ENCODE measurements at places on chromosomes 4 and X.

DNA sequence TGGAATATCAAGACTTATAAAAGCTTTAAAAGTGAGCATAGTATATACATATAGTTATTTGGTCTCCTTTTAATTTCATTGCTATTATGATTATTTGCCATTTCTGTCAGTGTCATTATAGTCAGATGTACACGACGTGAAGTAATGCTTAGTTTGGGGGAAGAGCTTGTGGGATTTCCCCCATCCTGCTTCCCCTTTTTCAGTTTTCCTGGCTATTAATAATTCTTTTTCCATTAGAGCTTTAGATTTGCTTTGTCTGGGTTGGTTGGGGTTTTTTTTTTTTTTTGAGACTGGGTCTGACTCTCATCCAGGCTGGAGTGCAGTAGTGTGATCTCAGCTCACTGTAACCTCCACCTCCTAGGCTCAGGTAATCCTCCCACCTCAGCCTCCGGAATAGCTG, 5.4 kb downstream of the ABCE1 start:
- DNase-seq: no peak

- DNase-seq: no peak
Measured at GRCh38 chrX:120727452-120727851, 97.6 kb upstream of the C1GALT1C1 start.

- no peak for DNase-seq
Measured at GRCh38 chr4:13483136-13483767, 888 bp downstream of the RAB28 start.

DNA sequence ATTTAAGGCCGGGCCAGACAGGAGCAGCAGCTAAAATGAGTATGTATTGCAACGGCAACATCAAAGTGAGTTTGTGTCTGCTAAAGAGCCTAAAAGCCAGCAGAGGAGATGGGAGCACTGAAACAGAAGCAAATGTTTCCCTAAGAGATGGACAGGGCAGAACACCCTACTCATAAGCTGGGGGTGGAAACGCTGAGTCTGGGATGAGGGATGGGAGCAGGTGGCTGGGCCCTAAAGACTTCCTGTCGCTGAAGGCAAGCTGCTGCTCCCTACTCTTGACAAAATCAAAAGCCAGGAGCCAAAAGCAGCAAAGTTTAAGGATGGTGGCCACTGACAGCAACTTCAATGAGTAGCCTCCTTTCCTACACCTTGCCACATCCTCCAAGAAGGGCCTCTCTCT, 40.6 kb upstream of the NAP1L5 start:
- no peak for DNase-seq

GRCh38 chr4:3436798-3437581, 4.8 kb upstream of the HGFAC start:
- no peak for DNase-seq

DNA sequence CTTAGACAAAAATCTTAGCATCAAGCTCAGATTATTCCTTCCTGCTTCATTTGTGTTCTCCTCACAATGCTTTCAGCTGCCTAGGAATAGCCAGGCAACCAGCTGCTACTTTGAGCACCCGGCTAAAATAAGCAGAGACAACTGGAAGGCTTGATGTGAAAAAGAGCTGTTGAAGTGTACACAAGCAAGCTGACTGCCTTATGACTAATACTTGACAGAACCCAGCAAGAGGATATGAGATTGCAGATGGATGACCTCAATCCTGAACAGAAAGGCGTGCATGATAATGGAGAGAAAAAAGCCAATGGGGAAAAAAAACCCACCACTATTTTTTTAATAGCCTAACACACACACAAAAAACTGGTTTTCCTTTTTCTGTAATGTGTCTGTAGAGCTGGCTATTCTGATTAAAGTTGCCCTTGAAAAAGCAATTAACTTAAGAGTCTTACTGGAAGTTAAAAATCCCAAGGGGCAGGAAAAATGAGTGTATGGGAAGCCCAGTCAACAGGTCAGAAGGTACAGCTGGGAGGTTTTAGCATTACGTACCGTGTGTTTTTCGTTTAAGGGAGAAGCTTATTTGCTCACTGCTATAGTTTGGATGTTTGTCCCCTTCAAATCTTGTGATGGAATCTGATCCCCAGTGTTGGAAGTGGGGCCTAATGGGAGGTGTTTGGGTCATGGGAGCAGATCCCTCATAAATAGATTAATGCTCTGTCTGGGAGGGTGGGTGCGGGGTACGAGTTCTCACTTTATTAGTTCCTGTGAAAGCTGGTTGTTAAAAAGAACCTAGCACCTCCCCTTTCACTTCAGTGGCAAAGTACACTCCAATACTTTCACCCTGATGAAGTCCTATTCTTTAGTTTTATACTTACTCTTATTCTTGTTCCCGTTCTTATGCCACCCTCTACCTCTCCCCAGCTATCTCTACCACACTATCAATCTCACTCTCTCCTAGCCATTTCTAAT, 37.1 kb upstream of the HERC6 start:
- DNase-seq: peak; percentile 11

- no peak for DNase-seq
Measured at GRCh38 chr4:185800266-185800945, 11.6 kb downstream of the SORBS2 start.

- DNase-seq: peak; percentile 67
Measured at GRCh38 chrX:103817502-103817901, 14.6 kb downstream of the RAB9B start.

- DNase-seq: no peak
Measured at GRCh38 chrX:137198040-137198439, 164.2 kb upstream of the GPR101 start.

- no peak for DNase-seq
Measured at GRCh38 chr4:166064721-166065120, 191.7 kb downstream of the TLL1 start.

DNA sequence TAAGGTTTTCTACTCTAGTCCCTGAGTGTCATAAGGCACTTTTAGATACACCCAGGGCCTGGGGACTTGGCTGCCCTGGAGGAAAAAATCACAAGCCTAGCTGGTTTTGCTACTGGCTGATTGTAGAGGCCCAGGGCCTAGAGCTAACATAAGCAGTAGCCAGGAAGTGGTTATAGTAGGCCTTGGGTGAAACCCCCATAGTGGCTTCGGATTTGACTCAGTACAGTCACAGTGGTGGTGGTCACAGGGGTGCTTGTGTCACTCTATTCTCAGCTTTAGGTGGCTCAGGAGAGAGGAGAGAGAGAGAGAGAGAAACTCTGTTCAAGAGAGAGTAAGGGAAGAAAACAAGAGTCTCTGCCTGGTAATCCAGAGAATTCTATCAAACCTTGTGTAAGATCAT, 194.5 kb upstream of the EDA2R start:
- no peak for DNase-seq
